Hematopoietic multipotent progenitor cell treated with erythropoietin and hydrocortisone succinate and interleukin-3 and kit ligand, for 8 days (in vitro differentiated cells): ENCODE measurements at places on chromosomes 4 and X.

- DNase-seq = peak; percentile 16
Measured at GRCh38 chr4:70544279-70544868, 26.0 kb downstream of the AMTN start.

- no peak for DNase-seq
Measured at GRCh38 chr4:188432328-188432727, 293.1 kb downstream of the TRIML1 start.

DNA sequence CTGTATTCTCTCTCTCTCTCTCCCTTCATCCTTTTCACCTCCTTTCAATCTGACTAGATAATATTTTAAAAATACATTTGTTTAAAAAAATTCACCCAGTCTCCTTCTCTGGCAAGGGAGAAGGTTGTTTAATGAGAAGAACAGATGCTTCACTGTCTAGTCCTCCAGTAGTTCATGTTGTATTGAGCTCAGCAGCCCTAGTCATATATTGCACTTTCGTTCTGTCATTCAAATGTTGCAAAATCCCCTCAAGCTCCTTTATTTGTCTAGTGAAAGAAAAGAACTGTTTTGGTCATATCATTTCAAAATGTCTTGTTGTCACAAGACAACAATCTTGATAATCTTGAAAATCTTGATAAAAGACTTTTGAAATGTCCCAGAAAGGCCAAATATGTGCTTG lies 248.0 kb downstream of the GALNTL6 start:
- DNase-seq = no peak

DNA sequence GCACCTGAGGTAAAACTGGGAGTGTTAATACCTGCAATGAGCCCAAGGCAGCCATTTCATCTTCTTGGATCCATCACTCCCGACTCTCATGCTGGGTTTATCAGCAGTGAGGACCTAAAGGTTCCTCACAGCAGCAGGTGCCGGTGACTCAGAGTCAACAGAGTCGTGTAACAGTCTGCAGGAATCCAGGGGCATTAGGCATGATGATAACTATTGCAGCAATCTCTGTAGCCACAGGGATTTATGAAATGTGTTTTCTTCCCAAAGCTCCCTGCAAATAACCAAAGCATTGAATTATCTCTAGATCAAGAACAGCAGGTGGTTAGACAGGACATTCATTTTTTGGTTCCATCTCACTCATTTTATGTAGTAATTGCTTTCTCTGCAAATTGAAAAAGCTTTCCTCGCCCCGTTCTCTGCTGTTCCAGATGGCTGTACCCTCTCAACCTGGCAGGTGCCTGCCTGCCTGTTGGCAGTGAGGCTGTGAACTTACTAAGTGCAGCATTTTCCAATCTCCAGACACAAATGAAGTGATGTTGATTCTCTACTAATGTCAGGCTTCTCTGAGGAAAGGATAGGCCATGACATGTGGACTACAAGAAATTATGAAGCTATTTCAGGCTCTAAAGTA lies 48.1 kb upstream of the TSPAN7 start:
- no peak for DNase-seq

GRCh38 chr4:153790962-153791551 lies 2.2 kb upstream of the SFRP2 start:
- DNase-seq = no peak
